ENCODE measurements at places on chromosomes 4 and X. TPM values are rescaled to one million over a fixed set of nuclear protein-coding genes. Genes with fewer than 3 reads are reported as not detected.

Gene GUCY1B1
- 9.0 TPM for total RNA-seq

Gene SLC9B2
- total RNA-seq: 11.8 TPM

Gene TBL1X
- 4.1 TPM for total RNA-seq

Gene TKTL1
- not detected for total RNA-seq

Gene BST1
- total RNA-seq: 25.1 TPM

Gene CLGN
- total RNA-seq: not detected

Gene LIMCH1
- total RNA-seq: 1.7 TPM

Gene ADGRL3
- 5.9 TPM for total RNA-seq

Gene VCX2
- not detected for total RNA-seq

Gene TNIP3
- total RNA-seq: not detected

Gene TRO
- 37.3 TPM for total RNA-seq

Gene YIPF7
- not detected for total RNA-seq

Gene ASMT
- total RNA-seq: not detected

Gene RAB39B
- under 0.01 TPM for total RNA-seq

Gene RAB33A
- total RNA-seq: 0.33 TPM

Gene MAGEB10
- not detected for total RNA-seq

Gene AMER1
- 2.4 TPM for total RNA-seq

Gene TGIF2LX
- total RNA-seq: not detected

Gene S100G
- total RNA-seq: not detected

Gene HTR2C
- total RNA-seq: under 0.01 TPM

Gene FAM241A
- total RNA-seq: 0.39 TPM

Gene SYTL4
- total RNA-seq: 7.1 TPM

Gene MAGEB17
- not detected for total RNA-seq

Gene PTCHD1
- under 0.01 TPM for total RNA-seq

Gene CFAP47
- under 0.01 TPM for total RNA-seq

Gene PCYT1B
- total RNA-seq: under 0.01 TPM

Gene DGAT2L6
- not detected for total RNA-seq

Gene GLRA3
- total RNA-seq: not detected

Gene SLC7A11
- 13.4 TPM for total RNA-seq

Gene GAGE13
- not detected for total RNA-seq

Gene SLC9B1
- not detected for total RNA-seq

Gene GABRG1
- total RNA-seq: not detected

Gene EGF
- 2.0 TPM for total RNA-seq

Gene SYN1
- not detected for total RNA-seq

Gene GASK1B
- 114 TPM for total RNA-seq

Gene MAGEA2B
- total RNA-seq: not detected

Gene CT45A10
- total RNA-seq: not detected

Gene TIGD4
- under 0.01 TPM for total RNA-seq

Gene HTRA3
- total RNA-seq: 56.8 TPM

Gene NWD2
- total RNA-seq: under 0.01 TPM

Measured in placental epithelial cell (primary cell).